Hypothalamus (tissue), 51 donors: ENCODE measurements at places on chromosomes 7 and 10.

- no peak for DNase-seq
These were observed 67.7 kb downstream of the TACR2 start for GRCh38 chr10:69348816-69349541.

GRCh38 chr7:116579322-116579721, 54.5 kb downstream of the CAV1 start:
- DNase-seq = no peak

DNA sequence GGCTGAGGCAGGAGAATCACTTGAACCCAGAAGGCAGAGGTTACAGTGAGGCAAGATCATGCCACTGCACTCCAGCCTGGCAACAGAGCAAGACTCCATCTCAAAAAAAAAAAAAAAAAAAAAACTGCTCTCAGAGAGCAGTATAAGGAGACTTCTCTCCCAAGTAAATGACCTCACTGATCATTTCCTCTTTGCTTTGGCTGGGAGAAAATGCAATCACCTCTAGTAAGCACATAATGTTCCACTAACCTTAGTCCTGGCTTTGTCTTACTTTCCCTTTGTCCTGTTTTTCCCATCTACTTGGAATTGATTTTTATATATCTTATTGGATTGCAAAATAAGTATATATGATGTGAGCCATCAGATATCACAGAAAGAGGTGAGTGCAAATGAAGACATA, 2.5 kb downstream of the SLC25A13 start:
- no peak for DNase-seq

DNA sequence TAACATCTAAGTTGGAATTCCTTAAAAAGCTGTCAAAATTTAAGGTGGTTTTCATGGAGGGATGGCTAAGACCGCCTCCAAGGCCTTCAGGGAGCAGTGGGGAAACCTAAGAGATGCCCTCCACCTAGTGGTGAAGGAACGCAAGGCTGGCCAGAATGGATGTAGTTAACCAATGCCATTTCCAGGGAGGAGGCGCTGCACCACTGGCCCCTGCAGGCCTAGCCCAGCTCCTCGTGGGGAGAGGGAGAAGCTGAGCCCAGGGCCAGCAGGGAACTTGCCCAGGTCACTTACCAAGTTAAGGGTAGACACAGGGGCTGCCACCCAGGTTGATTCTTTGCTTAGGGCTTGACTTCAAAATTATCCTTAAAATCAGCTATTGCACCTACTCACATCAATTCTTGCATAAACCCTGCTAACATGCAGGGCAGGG, 32.0 kb downstream of the FIGNL1 start:
- peak; percentile 60 for DNase-seq

DNA sequence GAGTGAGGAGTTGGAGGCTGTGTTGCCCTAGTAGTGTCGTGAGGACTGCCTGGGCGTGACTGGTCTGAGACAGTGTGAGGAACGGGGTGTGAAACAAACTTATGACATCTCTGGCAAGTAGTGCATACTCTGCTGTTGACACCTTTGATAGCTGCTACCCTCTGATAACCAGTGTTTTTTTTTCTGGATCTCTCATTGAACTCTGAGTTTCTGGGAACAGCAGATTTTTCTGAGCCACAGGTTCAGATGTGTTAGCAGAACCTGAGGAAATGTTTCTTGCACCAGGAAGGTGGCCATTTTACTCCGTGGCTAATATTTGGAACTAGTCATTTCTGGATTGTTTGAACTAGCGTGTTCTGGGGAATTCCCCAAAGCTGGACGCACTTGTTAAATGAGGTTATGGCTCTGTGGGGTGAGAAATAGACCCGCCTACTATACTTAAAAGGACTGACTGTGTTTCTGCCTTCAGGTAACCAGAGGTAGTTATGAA, 52.9 kb downstream of the AUTS2 start:
- DNase-seq = no peak

DNA sequence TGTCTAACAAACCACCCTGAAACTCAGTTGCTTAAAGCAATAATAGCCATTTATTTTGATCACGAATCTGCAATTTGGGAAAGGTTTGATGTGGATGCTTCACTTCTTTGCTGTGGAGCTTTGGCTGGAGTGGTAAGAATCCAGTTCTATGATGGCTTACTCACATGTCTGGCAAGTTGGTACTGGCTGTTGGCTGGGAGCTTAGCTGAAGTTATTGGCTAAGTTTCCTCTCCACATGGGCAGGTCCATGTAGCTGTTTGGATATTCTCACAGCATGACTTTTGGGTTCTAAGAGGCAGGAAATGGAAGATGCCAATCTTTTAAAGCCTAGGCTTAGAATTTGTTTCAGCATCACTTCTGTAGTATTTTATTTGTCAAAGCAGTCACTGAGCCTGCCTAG, 277.6 kb upstream of the NRP1 start:
- DNase-seq = no peak

DNA sequence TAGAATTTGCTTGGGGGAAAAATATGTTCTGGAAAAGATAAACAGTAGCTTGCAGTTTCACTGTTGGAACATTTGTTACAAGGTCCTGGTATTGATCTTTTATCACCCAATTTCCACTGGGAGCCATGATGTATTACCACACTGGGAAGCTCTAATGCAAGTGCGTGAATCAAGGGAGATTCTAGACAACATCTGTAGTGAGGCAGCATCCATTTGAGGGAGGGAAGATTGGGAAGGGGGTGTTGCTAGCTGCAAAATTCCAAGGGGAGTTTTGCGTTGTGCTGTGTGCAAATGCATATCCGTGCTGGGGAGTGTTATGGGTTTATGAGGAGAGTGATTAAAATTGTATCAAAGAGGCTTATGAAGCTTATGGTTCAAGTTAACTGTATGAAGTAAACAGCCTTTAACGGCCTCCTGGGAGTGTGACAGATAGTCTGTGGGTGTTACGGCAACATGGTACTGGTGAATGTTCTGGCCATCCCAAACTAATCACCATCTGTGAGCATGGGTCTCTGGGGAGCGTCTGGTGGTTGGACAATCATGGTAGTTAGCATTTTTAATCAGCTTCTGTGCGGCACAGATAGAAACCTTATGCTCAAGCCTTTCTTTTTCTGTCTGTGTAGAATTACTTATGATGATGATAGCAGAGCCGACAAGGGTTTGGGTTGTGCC, 601.9 kb upstream of the GALNT17 start:
- no peak for DNase-seq

DNA sequence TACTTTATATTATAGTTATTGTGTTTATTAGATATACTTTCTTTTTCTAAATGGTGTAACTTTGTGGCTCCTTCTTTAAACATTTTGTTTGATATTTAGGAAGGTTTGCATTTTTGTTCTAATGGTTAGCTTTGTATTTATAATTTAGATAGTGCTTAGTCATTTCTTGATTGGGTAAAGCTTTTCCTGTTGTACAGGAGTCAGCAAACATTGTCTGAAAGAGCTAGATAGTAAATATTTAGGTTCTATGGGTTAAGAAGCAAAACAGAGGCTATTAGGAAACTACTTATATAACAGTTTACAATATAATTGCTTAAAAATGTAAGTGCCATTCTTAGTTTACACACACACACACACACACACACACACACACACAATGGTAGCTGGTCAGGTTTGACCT, 70.6 kb upstream of the CCDC6 start:
- no peak for DNase-seq

- no peak for DNase-seq
These were observed 36.8 kb upstream of the INPP5F start for GRCh38 chr10:119689016-119689580.

GRCh38 chr10:11009471-11010308, 8.0 kb upstream of the CELF2 start:
- no peak for DNase-seq

DNA sequence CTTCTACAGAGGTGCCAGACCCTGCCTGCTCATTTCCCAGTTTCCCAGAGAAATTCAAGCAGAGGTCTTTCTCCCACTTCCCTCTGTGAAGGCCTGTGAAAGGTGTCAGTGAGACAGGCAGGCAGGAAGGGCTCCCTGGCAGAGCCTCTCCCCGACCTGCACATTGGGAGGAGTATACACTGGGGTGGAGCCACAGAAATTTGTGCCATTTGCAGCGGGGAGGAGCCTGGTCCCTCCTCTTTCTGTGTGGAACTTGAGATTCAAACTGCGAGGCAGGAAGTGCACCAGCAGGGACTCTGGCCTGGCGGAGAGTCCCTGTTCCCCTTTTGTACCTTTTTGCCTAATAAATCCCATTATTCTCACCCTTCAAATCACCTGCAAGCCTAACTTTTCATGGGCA, 54.6 kb upstream of the OPN4 start:
- DNase-seq = no peak

GRCh38 chr7:94374231-94374630, 20.5 kb upstream of the COL1A2 start:
- DNase-seq = peak; percentile 2

DNA sequence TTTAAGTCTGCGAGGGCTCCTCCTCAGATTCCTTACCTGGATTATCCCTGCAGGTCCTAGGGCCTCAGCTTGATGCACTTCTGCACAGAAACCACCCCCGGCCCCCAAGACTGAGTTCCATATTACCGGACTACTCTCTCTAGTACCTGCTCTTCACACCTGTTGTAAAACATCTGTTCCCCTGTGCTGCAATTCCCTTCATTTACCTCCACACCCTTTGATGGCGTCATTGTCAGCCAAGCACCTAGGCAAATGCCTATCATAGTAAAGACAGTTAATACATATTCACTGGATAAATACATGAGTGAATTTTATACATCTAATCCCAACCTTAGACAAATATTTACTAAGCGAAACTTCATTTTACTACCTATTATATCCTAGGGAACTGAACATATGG, 275.5 kb downstream of the PLXDC2 start:
- no peak for DNase-seq

DNA sequence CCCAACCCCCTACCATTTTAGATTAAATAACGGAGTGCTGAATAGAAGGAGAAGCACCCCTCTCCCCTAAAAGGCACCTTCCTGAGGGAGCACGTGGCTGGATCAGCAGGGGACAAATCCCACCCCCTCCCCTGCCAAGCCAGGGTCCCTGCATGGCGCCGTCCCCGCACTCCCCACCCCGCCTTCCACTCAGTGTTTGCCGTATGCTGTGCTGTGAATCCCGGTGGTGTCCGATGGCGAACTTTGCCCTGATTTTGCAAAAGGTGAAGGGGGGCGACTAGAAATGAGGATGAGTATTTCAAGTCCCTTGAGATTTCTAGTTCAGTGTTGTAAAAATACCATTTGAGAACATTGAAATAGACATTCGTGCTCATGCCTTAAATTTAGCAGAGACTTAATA, 83.5 kb upstream of the SH2B2 start:
- DNase-seq = no peak

- no peak for DNase-seq
These were observed 52.1 kb downstream of the STRA8 start for GRCh38 chr7:135285547-135286233.

DNA sequence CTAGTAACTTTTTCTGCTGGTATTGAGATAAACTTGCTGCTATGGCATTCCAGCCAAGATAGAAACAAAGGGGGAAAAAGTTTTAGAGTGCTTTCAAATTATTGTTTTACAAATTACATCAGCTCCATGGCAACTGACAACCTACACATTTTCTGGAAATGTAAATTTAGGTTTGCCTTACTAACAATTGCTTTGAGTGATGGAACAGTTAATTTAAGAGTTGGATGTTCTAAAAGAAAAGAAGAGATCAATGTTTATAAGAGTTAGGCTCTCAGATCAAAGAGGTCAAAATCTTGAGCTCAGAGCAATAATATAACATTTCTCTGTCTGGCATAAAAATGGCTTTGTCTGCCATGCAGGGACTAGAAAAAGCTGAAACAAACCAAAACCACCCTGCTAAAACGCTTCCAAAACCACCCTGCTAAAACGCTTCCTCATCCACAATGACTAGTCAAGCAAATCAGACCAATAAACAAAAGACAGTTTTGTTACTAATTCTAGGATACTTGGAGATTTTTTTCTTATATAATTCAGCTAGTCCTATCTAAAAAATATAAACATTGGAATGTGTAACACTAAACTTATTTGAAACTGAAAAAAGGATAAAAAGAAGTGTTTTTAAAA, 32.3 kb downstream of the ORC5 start:
- DNase-seq = no peak

GRCh38 chr7:15989194-15989593, 302.7 kb upstream of the MEOX2 start:
- DNase-seq = no peak

DNA sequence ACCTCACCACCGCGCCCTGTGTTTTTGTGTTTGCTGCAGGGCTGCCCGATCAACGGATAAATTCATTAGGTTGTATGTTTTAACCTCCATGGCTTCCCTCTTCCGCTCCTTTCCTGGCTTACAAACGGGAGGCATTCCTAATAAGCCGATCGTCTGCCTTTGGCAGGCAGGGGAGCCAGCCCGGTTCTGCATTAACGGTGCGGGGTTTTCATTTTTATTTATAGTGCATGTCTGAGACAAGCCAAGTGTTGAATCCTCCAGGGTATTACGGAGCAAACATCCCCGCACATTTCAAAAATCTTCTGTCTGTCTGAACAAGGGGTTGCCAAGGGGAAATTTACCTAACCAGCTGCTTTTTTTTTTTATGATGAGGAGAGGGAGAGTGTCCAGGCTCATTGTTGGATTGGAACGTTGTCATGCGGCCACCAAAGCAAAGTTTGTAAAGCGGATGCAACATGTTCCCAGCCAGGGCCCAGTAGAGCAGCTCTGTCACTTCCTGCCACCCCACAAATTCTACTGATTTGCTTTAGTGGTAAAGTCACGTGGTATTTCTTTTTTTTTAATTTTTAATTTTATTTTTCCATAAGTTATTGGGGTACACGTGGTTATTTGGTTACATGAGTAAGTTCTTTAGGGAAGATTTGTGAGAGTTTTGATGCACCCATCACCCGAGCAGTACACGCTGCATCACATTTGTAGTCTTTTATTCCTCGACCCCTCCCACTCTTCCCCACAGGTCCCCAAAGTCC, 92.3 kb upstream of the BAIAP2L1 start:
- DNase-seq = no peak

- no peak for DNase-seq
These were observed 542.1 kb upstream of the IGFBP3 start for GRCh38 chr7:46463170-46463569.

DNA sequence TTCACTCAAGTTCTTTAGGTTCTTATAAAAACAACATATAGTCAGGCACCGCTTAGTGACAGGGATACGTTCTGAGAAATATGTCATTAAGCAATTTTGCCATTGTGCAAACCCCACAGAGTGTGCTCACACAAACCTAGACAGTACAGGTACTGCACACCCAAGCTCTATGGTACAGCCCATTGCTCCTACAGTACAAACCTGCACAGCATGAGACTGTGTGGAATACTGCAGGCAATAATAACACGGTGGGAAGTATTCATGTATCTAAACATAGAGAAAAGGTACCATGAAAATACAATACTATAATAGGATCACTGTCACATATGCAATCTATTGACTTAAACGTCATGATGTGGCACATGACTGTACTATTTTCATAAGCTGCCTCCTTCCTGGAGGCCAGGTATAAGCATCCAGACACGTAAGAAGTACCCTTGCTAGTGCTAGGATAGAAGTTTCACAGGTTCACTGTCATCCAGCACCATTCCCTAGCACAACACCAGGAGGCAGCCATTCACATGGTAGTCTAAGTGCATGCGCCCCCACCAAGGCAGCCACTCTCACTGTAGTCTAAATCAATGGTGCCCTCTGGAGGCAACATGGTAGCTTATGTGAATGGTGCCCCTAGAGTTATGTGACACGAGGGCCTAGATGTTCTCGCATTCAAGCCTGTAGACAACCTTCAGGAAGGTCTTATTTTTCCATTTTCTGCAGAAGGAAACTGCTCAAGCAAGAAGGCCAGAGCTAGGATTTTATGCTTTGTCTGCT, 98.5 kb downstream of the ARHGAP22 start:
- no peak for DNase-seq
